ENCODE measurements at places on chromosomes 5 and 9.
A peak's percentile ranks its signal among the peaks of the same experiment; 100 is the strongest.

GRCh38 chr5:68343421-68343826 is 127.9 kb downstream of the PIK3R1 start:
- DNase-seq, result peak; percentile 74

- DNase-seq, result peak; percentile 36
Observed at GRCh38 chr5:94903726-94904125, 285.3 kb downstream of the SLF1 start.

DNA sequence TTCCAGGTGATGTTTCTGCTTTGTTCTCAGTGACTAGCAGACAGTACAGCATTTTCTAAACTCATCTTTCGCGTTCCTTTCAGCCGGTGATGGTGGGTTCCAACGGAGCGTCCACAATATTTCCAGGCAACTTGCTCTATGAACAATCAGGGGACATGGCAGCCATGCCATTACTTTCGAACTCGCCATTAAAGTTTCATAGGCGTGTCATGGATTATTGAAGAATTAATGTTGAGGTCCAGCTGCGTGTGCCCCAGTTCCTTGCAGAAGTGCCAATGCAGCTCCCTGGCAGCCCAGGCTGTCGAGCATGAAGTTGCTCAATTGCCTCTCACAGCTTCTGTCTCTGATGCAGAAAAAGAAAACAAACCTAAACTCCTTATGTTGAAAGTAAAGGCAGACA is 262.2 kb downstream of the IRX2 start:
- no peak for DNase-seq

GRCh38 chr5:504326-505154 is 19.7 kb downstream of the SLC9A3 start:
- no peak for DNase-seq

- DNase-seq, result no peak
Observed at GRCh38 chr5:173837654-173838053, 50.5 kb upstream of the CPEB4 start.

Data from fibroblast of skin of right quadriceps (primary cell).